Brain (organoid and tissue), 16 donors: ENCODE measurements at places on chromosomes 5 and 9. TPM values are rescaled to one million over a fixed set of nuclear protein-coding genes. Genes with fewer than 3 reads are reported as not detected.

- peak; percentile 36 for DNase-seq
Observed at GRCh38 chr5:59660737-59661136, 232.8 kb downstream of the PDE4D start.

DNA sequence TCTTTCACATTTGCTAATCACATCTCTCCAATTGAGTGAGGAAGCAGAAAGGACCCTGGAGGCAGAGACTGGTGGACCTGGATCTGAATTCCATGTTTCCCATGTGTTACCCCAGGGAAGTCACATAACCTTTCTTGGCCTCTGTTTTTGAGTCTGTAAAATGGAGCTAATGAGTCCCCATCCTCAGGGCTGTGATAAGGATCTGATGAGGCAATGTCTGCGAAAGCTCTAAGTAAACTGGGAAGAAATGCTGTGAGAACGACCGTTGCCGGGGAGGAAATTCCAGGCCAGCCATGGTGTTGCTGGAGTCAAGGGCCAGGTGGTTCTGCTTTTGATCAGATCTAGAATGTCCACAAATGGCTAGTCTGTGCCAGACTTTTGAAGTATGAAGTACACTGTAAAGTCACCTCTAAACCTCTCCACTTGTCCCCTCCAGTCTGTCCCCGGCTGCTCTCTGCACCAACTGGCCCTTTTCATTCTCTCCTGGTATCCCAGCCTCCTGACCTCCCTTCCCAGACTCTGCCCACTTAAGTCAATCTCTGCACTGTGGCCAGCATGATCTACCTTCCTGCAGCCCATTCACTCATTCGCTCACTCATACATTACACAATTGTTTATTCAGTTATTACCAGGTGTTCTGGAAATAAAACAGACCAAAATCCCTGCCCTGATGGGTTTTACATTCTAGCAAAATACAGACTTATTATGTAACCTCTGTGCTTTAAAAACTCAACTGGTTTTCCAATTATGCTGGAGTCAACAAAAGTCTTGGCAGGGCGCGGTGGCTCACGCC, 32.5 kb upstream of the N4BP3 start:
- DNase-seq: no peak

DNA sequence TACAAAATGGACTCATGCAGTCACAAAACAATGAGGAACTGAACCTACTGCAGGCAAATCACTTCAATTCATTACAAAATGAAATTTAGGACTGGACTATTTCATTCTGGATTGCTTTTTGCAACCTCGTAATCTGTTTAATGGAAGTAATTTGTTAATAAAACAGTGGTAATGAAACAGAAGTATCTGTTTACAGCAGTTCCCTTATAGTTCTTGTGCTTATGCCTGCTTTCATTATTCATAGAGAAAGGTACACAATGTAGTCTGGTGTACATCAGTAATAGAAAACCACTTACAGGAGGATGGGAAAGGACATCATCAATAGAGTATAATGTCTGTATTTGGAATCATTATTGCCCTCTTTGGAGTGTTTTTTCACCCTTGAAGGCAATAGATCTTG, 389.2 kb upstream of the NUDT12 start:
- no peak for DNase-seq

GRCh38 chr5:4862500-4862899, 277.6 kb upstream of the ADAMTS16 start:
- peak; percentile 72 for DNase-seq

GRCh38 chr9:125829743-125830142, 82.6 kb downstream of the PBX3 start:
- no peak for DNase-seq

- DNase-seq: peak; percentile 8
Observed at GRCh38 chr9:76456202-76456926, 2.6 kb upstream of the GCNT1 start.

GRCh38 chr5:132363431-132364112, 5.9 kb upstream of the SLC22A5 start:
- no peak for DNase-seq

- DNase-seq: no peak
Observed at GRCh38 chr5:7759257-7759871, 91.6 kb downstream of the CFAP90 start.

GRCh38 chr5:38596981-38597380, 40.5 kb upstream of the LIFR start:
- DNase-seq: no peak

- no peak for DNase-seq
Observed at GRCh38 chr9:5999443-6000101, 15.9 kb downstream of the RANBP6 start.

DNA sequence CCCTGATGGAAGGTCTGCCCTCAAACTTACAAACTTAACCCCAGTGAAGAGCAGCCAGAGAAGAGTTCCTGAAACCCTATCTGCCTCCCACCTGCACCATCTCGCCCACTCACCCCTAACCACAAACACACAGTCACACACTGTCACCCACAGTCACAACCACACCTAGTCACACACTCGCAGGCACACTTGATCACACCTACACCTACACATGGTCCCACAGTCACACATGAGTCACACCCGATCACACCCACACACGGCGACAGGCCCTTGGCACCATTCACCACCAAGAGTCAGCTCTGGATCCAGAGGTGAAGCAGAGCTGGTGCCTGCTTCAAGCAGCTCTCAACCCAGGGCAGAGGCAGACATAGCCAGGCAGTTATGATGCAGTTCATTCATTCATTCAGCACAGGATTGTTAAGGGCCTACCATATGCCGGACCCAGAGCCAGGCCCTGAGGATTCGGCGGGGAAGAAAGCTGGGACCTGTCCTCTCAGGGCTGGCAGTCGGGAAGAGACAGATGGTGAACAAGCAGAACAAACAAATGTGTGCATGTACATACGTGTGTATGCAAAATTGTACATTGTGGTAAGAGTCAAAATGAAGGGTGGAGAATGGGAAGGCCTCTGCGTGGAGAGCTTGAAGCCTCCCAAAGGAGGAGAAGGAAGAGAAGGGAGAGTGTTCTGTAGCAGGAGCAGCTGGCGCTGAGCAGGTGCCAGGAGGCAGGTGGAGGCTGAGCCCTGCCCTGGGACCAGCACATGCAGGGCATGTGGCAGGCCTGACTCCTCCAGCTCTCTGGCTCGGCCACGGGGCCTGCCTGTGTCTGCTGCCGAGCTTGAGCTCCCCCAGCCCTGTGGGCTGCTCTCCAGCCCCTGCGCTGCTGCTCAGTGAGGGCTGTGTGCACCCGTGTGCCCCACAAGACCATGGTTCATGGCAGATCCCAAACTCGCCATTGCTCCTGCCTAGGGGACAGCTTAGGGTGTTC, 6.4 kb downstream of the TSPAN17 start:
- DNase-seq: no peak

COL15A1 gene
- polyA plus RNA-seq: 1.1 TPM

FCN2 gene
- polyA plus RNA-seq: not detected

CFAP90 gene
- polyA plus RNA-seq: 8.7 TPM

GCNT1 gene
- 7.1 TPM for polyA plus RNA-seq

ZNF483 gene
- polyA plus RNA-seq: 2.9 TPM
